Left lung (tissue), 14 donors: ENCODE measurements at places on chromosomes 3 and 15. TPM values are rescaled to one million over a fixed set of nuclear protein-coding genes. Genes with fewer than 3 reads are reported as not detected.

The CCDC39 gene
- 7.6 TPM for polyA plus RNA-seq

The CA12 gene
- 4.1 TPM for polyA plus RNA-seq

The CYP1A1 gene
- polyA plus RNA-seq = 1.2 TPM

The LDHAL6B gene
- polyA plus RNA-seq = 0.17 TPM

The LSAMP gene
- 28.0 TPM for polyA plus RNA-seq

The PLA2G4F gene
- 8.0 TPM for polyA plus RNA-seq

The ARGFX gene
- polyA plus RNA-seq = 0.17 TPM

The GOLGA8G gene
- 0.11 TPM for polyA plus RNA-seq

The RBP2 gene
- polyA plus RNA-seq = 0.53 TPM

The PATL2 gene
- polyA plus RNA-seq = 1.1 TPM

The ADGRG7 gene
- polyA plus RNA-seq = not detected

The CACNA2D2 gene
- polyA plus RNA-seq = 15.4 TPM

The SCN11A gene
- 1.0 TPM for polyA plus RNA-seq

The NRG4 gene
- polyA plus RNA-seq = 2.3 TPM

The ROBO2 gene
- 66.2 TPM for polyA plus RNA-seq

The PARP15 gene
- polyA plus RNA-seq = 0.51 TPM

The MORC1 gene
- polyA plus RNA-seq = not detected

The VIPR1 gene
- polyA plus RNA-seq = 18.8 TPM

The EOGT gene
- polyA plus RNA-seq = 58.0 TPM

The SIDT1 gene
- polyA plus RNA-seq = 1.9 TPM

The RBPMS2 gene
- polyA plus RNA-seq = 12.7 TPM

DNA sequence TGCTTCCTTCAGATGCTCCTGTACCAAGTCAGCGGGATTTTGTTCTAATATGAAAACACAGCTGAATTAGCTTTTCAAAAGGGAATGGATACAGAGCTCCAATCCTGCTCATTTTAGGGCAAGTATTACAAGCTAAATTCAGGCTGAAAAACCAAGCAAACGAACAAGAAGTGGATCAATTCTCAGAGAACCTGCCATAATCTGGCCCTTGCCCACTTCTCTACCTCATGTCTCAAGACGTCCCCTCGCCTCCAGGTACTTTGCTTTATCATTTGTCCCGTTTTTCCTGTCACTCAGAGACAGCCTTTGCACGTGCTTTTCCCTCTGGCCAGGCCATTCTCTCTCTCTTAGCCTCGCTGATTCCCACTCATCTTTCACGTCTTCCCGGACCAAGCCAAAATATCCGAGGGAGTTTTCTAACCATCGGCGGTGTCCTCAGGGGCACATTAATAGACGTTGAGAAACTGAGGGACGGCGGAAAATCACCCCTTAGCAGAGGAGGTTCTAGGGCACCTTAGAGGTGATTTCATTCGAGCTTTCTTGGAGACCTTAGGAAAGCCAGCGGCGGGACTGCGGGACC lies 654 bp downstream of the SUSD5 start:
- DNase-seq = no peak
- no peaks in the 10 kb centered on the region for H3K36me3 ChIP-seq
- H3K4me1 ChIP-seq = no peaks in the 10 kb centered on the region
- H3K27me3 ChIP-seq = peaks cover 71% of the 10 kb centered on the region
- peak overlapping the region; percentile 27 for H3K4me3 ChIP-seq

GRCh38 chr15:100766243-100767000 lies 113.2 kb upstream of the ALDH1A3 start:
- H3K27ac ChIP-seq = no peak overlapping the region
- H3K4me1 ChIP-seq = peaks cover 4% of the 10 kb centered on the region
- no peaks in the 10 kb centered on the region for H3K36me3 ChIP-seq
- no peaks in the 10 kb centered on the region for H3K27me3 ChIP-seq
- DNase-seq = no peak
- no peak overlapping the region for H3K4me3 ChIP-seq

DNA sequence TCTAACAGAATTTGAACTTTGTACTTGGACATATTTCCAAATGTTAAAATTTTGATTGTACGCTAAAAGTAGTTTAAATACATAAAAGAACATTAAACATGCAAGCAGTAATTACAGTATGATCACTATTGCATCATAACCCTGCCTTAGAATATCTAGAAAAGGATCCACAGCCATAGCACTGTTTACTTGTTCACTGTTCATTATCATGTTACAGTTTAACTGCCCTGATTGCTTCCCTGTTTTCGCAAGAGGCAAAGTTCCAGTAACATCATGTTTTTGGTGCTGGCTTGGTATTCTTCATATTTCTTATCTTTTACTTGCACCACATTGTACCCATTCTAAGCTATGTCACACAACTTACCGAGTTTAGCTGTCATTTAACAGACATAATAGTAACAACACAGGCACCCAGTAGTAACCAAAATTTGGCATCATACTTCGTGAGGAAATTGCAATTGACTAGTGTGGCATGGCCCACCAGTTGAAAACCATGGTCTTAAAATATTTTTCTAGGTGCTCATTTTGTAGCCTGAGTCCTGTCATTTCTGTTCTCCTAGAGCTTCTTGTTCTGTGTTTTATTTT lies 13.3 kb upstream of the TMEM87A start:
- peaks cover 67% of the 10 kb centered on the region for H3K36me3 ChIP-seq
- H3K27ac ChIP-seq = peak overlapping the region; percentile 66
- no peaks in the 10 kb centered on the region for H3K27me3 ChIP-seq
- DNase-seq = no peak
- H3K4me1 ChIP-seq = no peaks in the 10 kb centered on the region
- no peak overlapping the region for H3K4me3 ChIP-seq

DNA sequence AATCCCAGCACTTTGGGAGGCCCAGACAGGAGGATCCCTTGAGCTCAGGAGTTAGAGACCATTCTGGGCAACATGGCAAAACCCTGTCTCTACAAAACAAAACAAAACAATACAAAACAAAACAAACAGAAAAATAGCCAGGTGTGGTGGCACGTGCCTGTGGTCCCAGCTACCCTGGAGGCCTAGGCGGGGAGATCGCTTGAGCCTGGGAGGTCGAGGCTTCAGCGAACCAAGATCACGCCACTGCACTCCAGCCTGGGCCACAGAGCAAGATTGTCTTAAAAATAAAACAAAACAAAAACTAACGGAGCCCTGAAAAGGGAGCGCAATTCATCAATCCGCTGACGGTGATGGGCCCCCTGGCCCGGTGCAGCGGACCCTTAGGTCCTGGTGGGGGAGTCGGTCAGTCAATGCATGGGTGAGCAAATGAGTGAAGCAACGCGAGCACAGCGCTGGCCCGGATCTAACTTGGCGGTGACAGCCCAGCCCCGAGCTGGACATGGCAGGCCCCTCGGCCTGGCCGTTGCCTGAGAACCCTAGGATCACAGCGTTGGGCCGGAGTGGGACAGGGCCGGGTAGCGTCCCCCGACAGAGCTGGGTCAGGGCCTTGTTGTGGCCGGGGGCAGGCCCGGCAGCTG lies 52.4 kb upstream of the BLM start:
- no peaks in the 10 kb centered on the region for H3K27me3 ChIP-seq
- H3K4me1 ChIP-seq = peaks cover 34% of the 10 kb centered on the region
- peak overlapping the region; percentile 65 for H3K4me3 ChIP-seq
- H3K27ac ChIP-seq = peak overlapping the region; percentile 88

GRCh38 chr3:166734734-166735133 lies 645.4 kb downstream of the ZBBX start:
- H3K27me3 ChIP-seq = no peaks in the 10 kb centered on the region
- H3K4me3 ChIP-seq = no peak overlapping the region
- no peak for DNase-seq
- no peaks in the 10 kb centered on the region for H3K4me1 ChIP-seq
- H3K27ac ChIP-seq = no peak overlapping the region

- H3K36me3 ChIP-seq = no peaks in the 10 kb centered on the region
- no peaks in the 10 kb centered on the region for H3K4me1 ChIP-seq
- H3K27me3 ChIP-seq = no peaks in the 10 kb centered on the region
- H3K4me3 ChIP-seq = no peak overlapping the region
- DNase-seq = no peak
Observed at GRCh38 chr15:39397883-39398282, 183.0 kb upstream of the THBS1 start.

DNA sequence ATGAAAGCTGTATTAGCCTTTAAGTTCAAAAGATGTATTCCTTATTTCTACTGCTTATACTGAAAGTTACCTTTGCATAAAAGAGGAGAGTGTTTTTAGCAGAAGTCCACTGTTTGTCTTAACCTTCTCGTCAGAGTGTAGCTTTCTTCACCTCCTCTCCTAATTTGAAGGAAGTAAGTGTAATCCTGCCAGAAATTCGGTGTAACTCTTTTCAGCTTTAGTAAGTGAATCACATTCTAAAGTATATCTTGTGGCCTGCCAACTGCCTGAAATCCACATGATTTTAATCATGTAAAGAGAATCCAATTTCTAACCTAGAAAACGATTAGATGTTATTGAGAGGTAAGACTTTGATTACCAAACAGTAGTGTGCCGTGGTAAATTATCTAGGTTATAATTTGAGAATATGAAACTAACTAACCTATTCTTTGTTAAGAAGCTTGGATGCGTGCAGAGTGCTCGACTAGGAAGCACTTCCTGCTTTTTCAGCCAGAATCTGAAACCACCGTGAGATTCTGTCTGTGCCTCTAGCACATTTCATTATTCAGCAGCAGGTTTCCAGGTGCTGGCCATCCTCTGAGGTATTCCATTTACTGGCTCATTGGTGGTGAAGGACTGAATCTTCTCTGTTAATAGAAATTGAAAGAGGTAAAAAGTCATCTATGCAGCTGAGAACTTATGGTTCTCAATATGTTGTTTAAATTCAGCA lies 7.5 kb downstream of the GYG1 start:
- H3K27me3 ChIP-seq = no peaks in the 10 kb centered on the region
- peaks cover 3% of the 10 kb centered on the region for H3K4me1 ChIP-seq

- H3K36me3 ChIP-seq = no peaks in the 10 kb centered on the region
- H3K4me1 ChIP-seq = no peaks in the 10 kb centered on the region
- H3K4me3 ChIP-seq = no peak overlapping the region
- DNase-seq = peak; percentile 56
- no peak overlapping the region for H3K27ac ChIP-seq
Observed at GRCh38 chr3:86923071-86923491, 67.9 kb downstream of the VGLL3 start.

- DNase-seq = no peak
- no peaks in the 10 kb centered on the region for H3K36me3 ChIP-seq
- H3K27ac ChIP-seq = no peak overlapping the region
- no peaks in the 10 kb centered on the region for H3K27me3 ChIP-seq
Observed at GRCh38 chr3:66158933-66159683, 61.7 kb upstream of the SLC25A26 start.

DNA sequence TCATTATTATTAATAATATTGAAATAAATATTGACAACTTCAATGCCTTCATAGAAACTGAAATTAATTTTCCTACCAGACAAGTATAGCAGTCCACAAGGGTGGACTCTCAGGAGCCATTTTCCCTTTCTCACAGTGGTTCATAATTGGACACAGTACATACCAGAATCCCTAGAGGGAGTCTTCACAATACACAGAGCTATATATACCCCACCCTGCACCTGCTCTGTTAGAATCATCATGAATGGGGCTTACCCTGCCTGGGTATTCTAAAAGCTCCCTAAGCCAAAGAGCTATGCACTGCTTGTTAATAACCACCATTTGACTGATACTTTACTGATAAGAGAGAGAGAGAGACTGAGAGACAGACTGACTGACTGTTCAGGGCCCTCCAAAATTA lies 134.9 kb downstream of the FEZF2 start:
- no peaks in the 10 kb centered on the region for H3K4me1 ChIP-seq
- no peaks in the 10 kb centered on the region for H3K36me3 ChIP-seq
- no peak for DNase-seq

- no peak overlapping the region for H3K27ac ChIP-seq
- H3K27me3 ChIP-seq = no peaks in the 10 kb centered on the region
- no peaks in the 10 kb centered on the region for H3K4me1 ChIP-seq
- no peaks in the 10 kb centered on the region for H3K36me3 ChIP-seq
- no peak overlapping the region for H3K4me3 ChIP-seq
Observed at GRCh38 chr3:134659391-134660045, 8.7 kb upstream of the KY start.

DNA sequence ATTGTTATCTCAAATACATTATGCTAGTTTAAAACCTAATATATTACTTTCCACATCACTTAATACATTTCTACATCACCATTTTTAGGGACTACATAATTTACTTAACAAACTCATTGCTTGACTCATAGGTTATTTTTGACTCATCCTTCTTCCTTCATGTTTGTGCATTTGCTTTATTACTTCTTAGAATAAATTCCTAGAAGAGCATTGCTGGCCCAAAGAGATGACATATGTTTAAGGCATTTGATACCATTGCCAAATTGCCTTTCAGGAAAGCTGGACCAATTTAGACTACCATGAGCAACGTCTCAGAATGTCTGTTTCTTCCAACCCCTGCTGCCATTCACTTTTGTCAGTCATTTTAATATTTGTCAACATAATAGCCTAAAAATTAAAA lies 905.8 kb downstream of the IGSF11 start:
- no peaks in the 10 kb centered on the region for H3K36me3 ChIP-seq
- no peaks in the 10 kb centered on the region for H3K4me1 ChIP-seq
- no peaks in the 10 kb centered on the region for H3K27me3 ChIP-seq

- no peak for DNase-seq
- no peaks in the 10 kb centered on the region for H3K27me3 ChIP-seq
- H3K36me3 ChIP-seq = no peaks in the 10 kb centered on the region
- H3K4me1 ChIP-seq = peaks cover 7% of the 10 kb centered on the region
- no peak overlapping the region for H3K27ac ChIP-seq
- H3K4me3 ChIP-seq = no peak overlapping the region
Observed at GRCh38 chr15:35304389-35304788, 219.3 kb upstream of the NANOGP8 start.

DNA sequence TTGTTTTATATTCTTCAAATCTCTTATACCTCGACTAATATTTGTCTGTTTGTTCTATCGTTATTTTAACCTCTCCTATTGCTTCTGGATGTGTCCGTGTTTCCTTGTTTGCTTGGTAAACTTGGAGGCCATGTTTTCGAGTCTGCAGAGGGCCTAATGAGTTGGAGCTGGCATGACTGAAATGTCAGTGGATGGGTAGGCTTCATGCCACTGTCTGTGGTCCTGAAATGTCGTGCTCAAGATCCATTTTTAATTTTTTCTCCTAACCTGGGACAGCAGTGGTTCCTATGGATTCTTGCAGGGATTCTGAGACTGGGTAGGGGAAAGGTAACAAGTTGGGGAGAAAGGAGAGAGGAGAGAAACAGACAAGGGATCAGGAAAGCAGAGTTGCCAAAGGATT lies 18.8 kb upstream of the GASK1A start:
- no peak overlapping the region for H3K4me3 ChIP-seq
- H3K27ac ChIP-seq = no peak overlapping the region
- H3K4me1 ChIP-seq = no peaks in the 10 kb centered on the region

GRCh38 chr3:54931182-54931581 lies 3.3 kb upstream of the LRTM1 start:
- no peaks in the 10 kb centered on the region for H3K4me1 ChIP-seq
- H3K27me3 ChIP-seq = no peaks in the 10 kb centered on the region
- no peak overlapping the region for H3K27ac ChIP-seq
- no peak for DNase-seq
- no peaks in the 10 kb centered on the region for H3K36me3 ChIP-seq
- no peak overlapping the region for H3K4me3 ChIP-seq

GRCh38 chr3:194870394-194871110 lies 184.9 kb downstream of the FAM43A start:
- no peak overlapping the region for H3K4me3 ChIP-seq
- no peak for DNase-seq
- H3K36me3 ChIP-seq = no peaks in the 10 kb centered on the region
- no peaks in the 10 kb centered on the region for H3K27me3 ChIP-seq
- peak overlapping the region; percentile 24 for H3K27ac ChIP-seq
